ENCODE measurements at places on chromosomes 13 and 19. TPM values are rescaled to one million over a fixed set of nuclear protein-coding genes. Genes with fewer than 3 reads are reported as not detected.

DKKL1 gene
- not detected for total RNA-seq

PROZ gene
- not detected for total RNA-seq

ZNF506 gene
- total RNA-seq, result 13.5 TPM

CEBPA gene
- total RNA-seq, result 2.1 TPM

LPAR2 gene
- 25.8 TPM for total RNA-seq
